ENCODE measurements at places on chromosomes 6 and 20. TPM values are rescaled to one million over a fixed set of nuclear protein-coding genes. Genes with fewer than 3 reads are reported as not detected.

BPIFA1 gene
- polyA plus RNA-seq, result not detected

DNA sequence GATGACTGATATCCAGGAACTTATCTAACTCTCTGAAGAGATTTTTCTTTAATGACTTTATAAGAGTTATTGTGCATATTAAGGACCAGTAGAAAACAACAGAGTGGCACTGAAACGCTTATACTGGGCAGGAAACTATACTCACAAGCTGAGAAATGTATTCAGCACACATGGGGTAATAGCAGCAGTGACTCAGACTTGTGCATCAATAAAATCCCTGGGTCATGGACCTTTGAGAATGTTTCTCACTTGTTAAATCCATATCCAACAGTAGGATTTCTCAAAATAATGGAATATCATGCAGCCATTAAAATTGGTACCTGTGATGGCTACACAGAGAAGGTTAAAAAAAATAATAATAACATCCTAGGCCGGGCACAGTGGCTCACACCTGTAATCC, 219.5 kb downstream of the BTBD9 start:
- no peak for DNase-seq
- no peak overlapping the region for H3K27ac ChIP-seq
- no peaks in the 10 kb centered on the region for H3K36me3 ChIP-seq
- H3K4me3 ChIP-seq, result no peak overlapping the region
- no peaks in the 10 kb centered on the region for H3K27me3 ChIP-seq

DNA sequence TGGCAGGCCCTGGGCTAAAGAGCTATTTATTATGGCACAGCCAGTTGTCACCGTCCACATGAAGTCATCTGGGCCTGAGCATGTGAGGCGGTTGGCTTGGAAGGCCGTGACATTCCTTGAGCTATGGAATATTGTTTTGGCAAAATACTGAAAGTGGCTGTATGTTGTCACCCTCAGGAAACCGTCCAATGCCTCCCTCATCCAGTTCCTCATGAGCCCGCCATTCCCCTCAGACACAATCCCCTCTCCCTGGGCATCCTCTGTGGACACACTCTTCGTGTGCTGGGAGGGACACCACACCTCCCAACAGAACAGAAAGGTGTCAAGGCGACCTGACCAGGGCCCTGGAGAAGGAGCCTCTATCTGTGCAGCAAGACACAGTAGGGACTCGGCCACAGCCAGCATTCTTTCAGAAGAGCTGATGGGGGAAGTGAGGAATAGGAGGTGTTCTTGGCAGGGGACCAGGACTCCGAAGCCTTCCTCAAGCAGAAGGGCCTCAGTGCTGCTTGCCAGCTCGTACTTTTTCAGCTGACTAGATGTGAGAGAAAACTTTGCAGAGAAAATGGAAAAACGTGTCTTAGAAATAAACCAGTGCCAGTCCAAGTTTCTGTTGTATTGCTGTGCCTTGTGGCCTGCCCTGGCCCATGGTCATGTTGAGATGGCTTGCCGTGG, 120.5 kb downstream of the SOD2 start:
- no peak for DNase-seq
- H3K27ac ChIP-seq, result no peak overlapping the region
- H3K4me1 ChIP-seq, result no peaks in the 10 kb centered on the region
- H3K4me3 ChIP-seq, result no peak overlapping the region

FOXO3 gene
- 14.1 TPM for polyA plus RNA-seq

All from naive B cell (primary cell).